ENCODE measurements at places on chromosomes 12 and 14.

DNA sequence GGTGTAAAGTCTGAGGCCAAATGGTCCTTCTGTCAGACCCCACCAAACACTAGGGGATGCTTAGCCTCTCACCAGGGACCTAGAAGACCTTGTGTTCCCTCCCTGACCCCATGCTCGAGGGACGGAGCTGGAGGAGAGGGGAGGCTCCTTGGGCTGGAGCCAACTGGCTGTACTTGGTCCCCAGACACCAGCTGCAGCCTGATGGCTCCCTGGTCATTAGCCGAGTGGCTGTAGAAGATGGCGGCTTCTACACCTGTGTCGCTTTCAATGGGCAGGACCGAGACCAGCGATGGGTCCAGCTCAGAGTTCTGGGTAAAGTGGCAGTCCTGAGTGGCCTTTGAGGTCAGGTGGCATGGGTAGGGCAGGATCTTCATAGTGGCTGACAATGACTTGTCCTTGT, 29.0 kb downstream of the PAPLN start:
- DNase-seq, result no peak

- DNase-seq, result no peak
Measured at GRCh38 chr14:100599981-100600380, 12.8 kb upstream of the BEGAIN start.

DNA sequence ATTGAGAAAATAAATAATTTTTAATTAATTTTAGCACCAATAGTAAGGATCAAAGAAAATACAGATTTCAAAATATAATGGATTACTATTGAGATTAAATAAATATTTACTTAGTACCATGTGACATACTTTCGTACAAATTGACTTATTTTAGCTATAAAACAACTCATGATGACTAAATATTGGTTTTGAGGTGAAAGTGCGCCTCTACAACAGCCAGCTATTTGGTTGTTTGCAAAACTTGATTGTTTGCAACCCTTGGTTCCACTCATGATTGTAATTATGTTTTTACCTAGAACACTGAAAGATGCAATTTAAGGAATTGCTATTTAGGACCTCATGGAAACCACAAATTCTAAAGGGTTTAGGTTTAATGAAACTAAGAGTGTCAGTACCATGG, 51.9 kb upstream of the PPM1H start:
- no peak for DNase-seq

DNA sequence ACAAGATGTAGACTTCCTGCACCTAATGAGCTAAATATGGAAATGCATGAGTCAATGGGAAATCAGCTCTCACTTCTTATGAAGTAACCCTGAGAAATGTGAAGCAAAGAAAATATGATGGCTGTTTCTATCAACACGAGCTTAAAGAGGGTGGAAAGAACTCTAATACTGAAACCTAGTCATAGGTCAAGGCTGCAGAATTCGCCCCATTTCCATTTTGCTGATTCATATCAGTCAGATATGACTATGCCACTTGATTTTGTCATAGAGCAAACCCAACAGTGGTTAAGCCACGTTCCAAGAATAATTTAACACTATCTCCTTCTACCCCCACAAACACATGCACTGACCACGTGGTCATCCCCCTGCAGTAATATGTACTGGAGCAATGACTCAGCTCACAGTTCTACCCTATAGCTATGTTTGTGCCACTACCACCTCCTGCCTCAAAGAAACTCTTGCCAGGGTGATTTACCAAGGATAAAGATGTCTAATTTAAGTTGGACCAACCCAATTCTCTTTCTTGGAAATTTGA, 157.5 kb downstream of the TMTC3 start:
- no peak for DNase-seq
